ENCODE measurements at places on chromosomes 3 and 15. TPM values are rescaled to one million over a fixed set of nuclear protein-coding genes. Genes with fewer than 3 reads are reported as not detected.

Gene SMAD6
- 38.9 TPM for total RNA-seq

GRCh38 chr3:82281205-82281604, 519.8 kb upstream of the GBE1 start:
- H3K27me3 ChIP-seq = no peaks in the 10 kb centered on the region

GRCh38 chr3:178743297-178743696, 207.1 kb downstream of the KCNMB2 start:
- no peak overlapping the region for H3K4me3 ChIP-seq
- peaks cover 31% of the 10 kb centered on the region for H3K4me1 ChIP-seq
- peaks cover 2% of the 10 kb centered on the region for H3K36me3 ChIP-seq
- no peak for DNase-seq

- DNase-seq = no peak
- H3K27me3 ChIP-seq = no peaks in the 10 kb centered on the region
- H3K4me1 ChIP-seq = no peaks in the 10 kb centered on the region
Observed at GRCh38 chr3:10180738-10181295, 16.1 kb downstream of the IRAK2 start.

GRCh38 chr3:18124501-18124900, 300.6 kb downstream of the SATB1 start:
- no peak overlapping the region for H3K4me3 ChIP-seq
- H3K36me3 ChIP-seq = peaks cover 2% of the 10 kb centered on the region
- H3K27ac ChIP-seq = no peak overlapping the region

GRCh38 chr3:169780742-169781141, 7.5 kb downstream of the MYNN start:
- no peaks in the 10 kb centered on the region for H3K27me3 ChIP-seq
- no peak for DNase-seq
- H3K27ac ChIP-seq = no peak overlapping the region
- H3K4me3 ChIP-seq = no peak overlapping the region

DNA sequence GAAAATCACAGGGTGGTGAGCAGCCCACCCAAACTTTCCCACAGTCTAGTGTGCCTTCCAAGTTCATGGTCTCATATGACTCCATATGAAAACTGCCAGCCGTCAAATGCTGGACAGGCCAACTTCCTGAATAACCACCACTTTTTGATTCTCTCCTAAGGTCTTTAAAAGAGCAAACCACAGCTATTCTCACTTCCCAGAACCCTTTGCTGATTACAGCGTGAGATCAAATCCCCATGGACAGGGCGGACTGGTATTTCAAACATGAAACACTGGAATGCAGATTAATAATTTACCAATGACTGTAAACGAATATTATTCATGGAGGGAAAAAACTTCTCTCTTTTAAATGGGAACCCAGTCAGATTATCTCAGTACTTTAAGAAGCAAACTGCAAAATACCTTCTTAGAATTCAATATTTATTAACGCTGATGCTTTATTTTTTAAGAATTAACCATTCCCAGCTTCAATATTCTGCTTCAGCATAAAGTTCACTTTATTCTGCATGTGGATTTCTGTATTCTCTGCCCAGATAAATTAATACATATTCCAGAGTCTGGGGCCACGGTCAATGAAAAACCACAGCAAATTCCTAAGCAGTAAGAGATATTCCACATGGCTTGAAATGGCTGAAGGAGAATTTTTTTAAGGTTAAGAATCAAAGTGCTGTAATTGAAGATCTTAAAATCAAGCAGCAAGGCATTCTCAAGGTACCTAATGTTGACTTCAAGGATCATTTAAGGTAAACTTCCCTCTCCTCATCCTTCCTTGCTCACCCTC, 42.9 kb downstream of the MYO1E start:
- H3K27me3 ChIP-seq = no peaks in the 10 kb centered on the region
- no peak for DNase-seq
- no peak overlapping the region for H3K4me3 ChIP-seq
- no peak overlapping the region for H3K27ac ChIP-seq
- peaks cover 4% of the 10 kb centered on the region for H3K4me1 ChIP-seq
- H3K36me3 ChIP-seq = no peaks in the 10 kb centered on the region
